ENCODE measurements at places on chromosomes 6 and 20.

- DNase-seq: no peak
These were observed 118.5 kb downstream of the LRRC1 start for GRCh38 chr6:53913286-53913685.

GRCh38 chr20:45892828-45893500 lies 1.8 kb downstream of the CTSA start:
- DNase-seq: no peak

GRCh38 chr6:9139746-9140145 lies 704.4 kb upstream of the SLC35B3 start:
- DNase-seq: no peak

- DNase-seq: no peak
These were observed 3.9 kb upstream of the KCNS1 start for GRCh38 chr20:45104786-45105185.

DNA sequence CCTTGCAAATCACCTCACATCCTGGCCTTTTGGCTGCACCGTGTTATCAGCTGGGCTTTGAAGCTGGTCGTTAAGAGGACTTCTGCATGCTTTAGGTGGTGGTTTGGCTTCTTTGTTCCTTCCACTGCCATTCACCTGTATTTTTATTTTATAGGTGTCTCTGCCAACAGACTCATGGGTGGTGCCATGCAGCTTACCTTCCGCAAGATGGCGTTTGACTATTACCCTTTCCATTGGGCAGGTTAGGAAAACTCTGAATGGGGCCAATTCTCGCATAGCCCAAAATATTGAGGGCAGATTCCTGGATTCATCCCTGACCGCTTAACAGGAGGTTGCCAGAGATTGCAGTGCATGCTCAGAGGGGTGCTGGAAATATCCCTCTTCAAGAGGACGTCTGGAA lies 32.4 kb downstream of the TAF11 start:
- no peak for DNase-seq

- no peak for DNase-seq
These were observed 36.1 kb upstream of the KCNB1 start for GRCh38 chr20:49518576-49518975.

All from stimulated activated CD4-positive, alpha-beta T cell treated with anti-CD3 and anti-CD28 coated beads, Interleukin-4, amount 100 ng/mL, for 4 hours (primary cell).